Substantia nigra (tissue), 51 donors: ENCODE measurements at places on chromosomes 4 and X.

DNA sequence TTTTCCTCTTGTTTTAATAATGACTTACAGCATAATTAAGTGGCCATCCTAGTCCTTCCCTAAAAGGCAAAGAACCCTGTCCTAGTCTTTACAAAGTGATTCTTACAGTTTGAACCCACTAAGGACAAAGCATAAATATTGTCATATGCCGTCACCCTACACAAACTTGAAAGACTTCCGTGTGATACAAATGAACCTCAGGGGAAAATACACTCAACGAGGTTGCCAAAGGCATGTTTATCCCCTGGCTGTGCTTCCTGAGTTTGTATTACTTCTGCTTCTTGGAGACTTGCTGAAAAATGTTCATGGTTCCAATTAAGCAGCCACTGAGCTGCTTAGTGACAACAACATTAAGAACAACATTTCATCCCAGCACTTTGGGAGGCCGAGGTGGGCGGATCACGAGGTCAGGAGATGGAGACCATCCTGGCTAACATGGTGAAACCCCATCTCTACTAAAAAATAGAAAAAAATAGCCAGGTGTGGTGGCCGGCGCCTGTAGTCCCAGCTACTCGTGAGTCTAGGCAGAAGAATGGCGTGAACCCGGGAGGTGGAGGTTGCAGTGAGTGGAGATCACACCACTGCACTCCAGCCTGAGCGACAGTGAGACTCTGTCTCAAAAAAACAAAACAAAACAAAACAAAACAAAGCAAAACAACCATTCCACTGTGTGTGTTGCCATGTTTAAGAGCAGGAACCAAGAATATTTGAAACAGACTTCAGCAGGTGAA lies 16.2 kb downstream of the RASSF6 start:
- no peak for DNase-seq

GRCh38 chr4:92359491-92359890 lies 55.7 kb downstream of the GRID2 start:
- no peak for DNase-seq

DNA sequence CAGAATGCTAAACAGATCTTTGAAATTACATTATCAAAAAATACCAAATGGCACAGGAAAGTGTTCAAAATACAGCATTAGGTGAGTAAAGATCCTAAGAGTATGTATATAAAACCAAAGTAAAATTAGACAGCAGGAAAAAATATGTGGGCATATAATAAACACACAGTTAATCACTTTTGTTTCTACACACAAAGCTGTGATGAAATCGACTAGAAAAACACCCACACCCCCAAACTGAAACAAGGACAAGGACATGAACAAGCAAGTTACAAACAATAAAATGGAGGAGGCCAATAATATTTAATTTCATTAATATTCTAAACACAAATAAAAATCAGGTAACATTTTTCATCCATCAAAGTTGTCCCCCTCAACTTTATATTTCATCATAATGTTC lies 143.2 kb downstream of the FRYL start:
- DNase-seq: no peak

DNA sequence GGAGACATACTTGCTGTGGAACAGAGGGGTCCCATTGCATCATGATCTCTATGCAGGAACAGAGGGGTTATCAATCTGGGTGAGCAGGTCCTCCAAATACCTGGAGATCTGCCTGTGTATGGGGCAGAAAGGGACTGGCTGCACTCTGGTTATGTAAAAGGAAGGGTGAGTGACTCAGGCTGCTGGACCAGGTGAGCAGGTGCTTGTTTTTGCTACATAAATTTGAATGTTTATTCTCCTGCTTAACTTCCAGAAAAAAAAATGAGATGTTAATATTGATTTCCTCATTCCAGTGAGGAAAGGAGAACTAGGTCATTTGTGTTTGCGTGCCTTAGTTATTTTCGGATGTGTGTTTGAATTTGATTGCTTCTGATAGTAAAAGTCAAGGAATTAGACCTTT lies 225.8 kb upstream of the TRAM1L1 start:
- DNase-seq: no peak

DNA sequence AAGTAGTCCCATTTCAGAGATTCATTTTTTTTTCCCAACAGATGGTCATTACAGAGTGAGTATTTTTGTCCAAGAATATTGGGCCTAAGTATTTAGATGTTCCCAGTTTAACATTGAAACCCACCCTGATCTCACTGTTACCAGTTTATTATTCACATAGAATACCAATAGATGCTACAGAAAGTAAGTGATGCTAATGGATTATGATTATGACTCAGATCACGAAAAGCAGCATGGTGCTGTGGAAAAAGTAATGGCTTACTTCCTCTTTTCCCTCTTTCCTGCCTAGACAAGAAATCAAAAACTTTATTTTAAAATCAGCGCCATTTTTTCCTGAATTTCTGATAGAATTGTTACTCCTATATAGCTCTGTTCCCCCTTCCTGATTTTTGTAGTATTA lies 51.9 kb downstream of the GSPT2 start:
- DNase-seq: no peak

GRCh38 chr4:117971403-117971802 lies 62.9 kb upstream of the NDST3 start:
- no peak for DNase-seq

DNA sequence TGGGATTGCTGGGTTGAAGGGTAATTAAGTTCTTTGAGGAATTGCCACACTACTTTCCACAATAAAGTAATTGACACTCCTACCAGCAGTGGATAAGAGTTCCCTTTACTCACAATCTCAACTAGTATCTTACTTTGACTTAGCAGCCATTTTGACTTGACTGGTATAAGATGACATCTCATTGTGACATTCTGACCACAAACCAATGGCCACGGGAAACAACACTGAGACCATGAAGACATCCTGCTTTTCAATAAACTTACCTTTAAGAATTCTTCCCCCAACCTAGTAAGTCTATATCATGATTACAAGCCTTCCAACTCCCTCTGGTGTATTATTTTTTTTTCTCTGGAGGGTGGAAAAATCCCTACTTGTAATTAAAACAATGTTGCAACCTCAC lies 66.9 kb upstream of the WDR1 start:
- no peak for DNase-seq

GRCh38 chrX:23745786-23746185 lies 2.7 kb upstream of the ACOT9 start:
- DNase-seq: no peak

- DNase-seq: no peak
These were observed 1141.5 kb downstream of the PCDH18 start for GRCh38 chr4:136390824-136391223.

- DNase-seq: no peak
These were observed 15.8 kb downstream of the TRPC5 start for GRCh38 chrX:112066813-112067212.

GRCh38 chrX:24184018-24184417 lies 34.5 kb downstream of the ZFX start:
- DNase-seq: no peak

DNA sequence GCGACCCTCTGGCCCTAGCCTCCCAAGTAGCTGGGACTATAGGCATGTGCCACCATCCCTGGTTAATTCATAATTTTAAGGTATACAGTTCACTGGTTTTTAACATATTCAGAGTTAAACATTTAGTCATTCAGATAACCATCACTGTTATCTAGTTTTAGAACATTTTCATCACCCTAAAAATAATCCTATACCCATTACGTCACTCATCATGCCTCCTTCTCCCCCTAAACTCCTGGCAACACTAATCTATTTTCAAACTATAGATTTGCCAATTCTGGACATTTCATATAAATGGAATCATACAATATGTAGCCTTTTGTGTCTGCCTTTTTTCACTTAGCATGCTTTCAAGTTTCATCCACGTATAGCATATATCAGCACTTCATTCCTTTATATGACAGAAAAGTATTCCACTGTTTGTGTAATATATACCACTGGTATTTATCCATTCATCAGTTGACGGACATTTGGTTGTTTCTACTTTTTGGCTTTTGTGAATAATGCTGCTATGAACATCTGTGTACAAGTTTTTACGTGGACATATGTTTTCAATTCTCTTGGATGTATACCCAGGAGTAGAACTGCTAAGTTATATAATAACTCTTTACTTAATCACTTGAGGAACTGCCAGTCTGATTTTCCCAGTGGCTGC lies 32.0 kb upstream of the RPS3A start:
- no peak for DNase-seq
